CD4-positive, alpha-beta T cell treated with Interleukin-17A for 4 hours (primary cell): ENCODE measurements at places on chromosomes 6 and 20.

GRCh38 chr6:84055647-84056046 is 22.1 kb downstream of the MRAP2 start:
- no peak for DNase-seq

DNA sequence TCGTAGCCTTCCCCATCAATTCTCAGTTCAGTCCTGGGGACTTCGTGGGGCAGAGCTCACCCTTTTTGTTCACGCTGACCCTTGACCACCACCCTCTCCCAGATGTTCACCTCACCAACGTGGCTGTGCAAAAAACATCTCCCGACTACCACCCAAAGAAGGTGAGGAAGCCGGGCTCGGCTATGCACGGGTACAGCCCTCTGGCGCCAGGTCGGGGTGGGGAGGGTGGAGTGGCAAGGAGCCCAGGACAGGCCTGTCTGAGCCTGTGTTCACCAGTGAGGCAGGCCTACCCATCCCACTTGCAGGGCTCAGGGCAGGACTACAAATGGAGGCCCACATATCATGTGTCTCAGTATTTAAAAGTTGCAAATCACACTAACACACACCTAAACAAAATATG is 18.1 kb downstream of the PDRG1 start:
- DNase-seq, result no peak

- DNase-seq, result no peak
Observed at GRCh38 chr20:12166053-12166717, 248.5 kb downstream of the BTBD3 start.

DNA sequence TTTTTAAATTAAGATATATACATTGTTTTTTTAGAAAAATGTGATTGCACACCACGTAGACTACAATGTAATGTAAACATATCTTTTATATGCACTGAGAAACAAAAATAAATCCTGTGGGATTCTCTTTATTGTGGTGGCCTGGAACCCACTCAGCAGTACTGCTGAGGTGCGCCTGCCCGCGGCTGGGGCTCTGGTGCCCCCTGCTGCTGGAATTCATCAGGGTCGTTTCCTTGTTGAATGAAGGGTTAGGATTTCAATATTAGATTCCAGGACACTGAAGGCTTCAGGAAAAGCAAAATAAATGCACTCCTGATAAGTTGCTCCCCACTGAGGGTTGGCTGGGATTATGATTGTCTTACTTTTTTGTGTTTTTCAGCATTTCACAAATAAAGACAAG is 175.8 kb upstream of the GGTLC1 start:
- peak; percentile 49 for DNase-seq

GRCh38 chr6:137800762-137801161 is 66.3 kb upstream of the TNFAIP3 start:
- no peak for DNase-seq

- no peak for DNase-seq
Observed at GRCh38 chr20:17557675-17558006, 12.2 kb upstream of the DSTN start.

DNA sequence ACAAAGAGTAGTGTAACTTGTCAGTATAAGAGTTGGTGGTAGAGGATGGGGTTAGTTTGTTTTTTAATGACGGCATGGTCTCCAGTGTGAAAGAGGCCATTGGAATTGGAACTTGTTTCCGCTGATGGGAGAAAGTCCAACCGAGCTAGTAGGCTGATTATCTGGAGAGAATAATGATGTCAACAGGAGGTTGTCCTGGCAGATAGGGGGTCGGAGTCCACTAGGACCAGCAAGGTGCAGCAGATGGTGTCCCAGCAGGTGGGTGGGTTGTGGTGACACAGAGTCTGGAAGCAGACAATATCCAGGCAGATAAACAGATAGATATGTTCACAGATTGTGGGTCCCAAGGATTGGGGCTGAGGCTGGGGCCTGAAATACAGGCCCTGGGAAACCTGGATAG is 35.1 kb downstream of the PKIB start:
- DNase-seq, result no peak

GRCh38 chr6:157685596-157686280 is 137.3 kb upstream of the SNX9 start:
- DNase-seq, result no peak

DNA sequence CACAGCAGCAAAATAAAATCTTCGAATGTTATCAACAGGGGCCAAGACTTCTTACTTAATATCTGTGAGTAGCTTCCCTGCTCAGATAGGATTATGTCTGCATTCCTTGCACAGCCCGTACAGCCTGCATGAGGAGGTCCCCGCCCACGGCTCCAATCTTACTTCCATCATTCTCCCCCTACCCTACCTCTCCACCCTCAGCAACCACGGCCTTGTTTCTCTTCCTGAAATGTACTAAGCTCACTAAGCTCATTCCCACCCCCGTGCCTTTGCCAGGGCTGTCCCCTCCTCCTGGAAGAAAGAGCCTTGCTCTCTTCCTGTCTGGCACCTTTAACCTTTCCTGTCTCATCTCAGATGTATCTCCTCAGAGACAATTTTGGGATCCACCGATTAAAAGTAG is 120.4 kb downstream of the BCAS1 start:
- no peak for DNase-seq

GRCh38 chr20:49965781-49966305 is 16.9 kb upstream of the SNAI1 start:
- no peak for DNase-seq
